ENCODE measurements at places on chromosomes 7 and 10.

DNA sequence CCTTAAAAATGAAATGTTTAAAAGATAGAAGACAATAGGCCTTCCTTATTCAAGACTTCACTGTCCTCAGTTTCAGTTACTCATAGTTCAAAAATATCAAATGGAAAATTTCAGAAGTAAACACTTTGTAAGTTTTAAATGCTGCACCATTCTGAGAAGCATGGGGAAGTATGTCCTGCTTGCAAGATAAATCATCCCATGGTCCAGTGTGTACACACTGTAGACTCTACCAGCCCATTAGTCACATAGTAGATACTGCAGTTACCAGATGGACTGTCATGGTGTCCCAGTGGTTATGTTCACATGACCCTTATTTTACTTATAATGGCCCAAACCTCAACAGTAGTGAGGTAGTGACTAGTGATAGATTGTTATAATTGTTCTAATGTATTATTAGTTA, 69.5 kb downstream of the PTPN12 start:
- DNase-seq = no peak

DNA sequence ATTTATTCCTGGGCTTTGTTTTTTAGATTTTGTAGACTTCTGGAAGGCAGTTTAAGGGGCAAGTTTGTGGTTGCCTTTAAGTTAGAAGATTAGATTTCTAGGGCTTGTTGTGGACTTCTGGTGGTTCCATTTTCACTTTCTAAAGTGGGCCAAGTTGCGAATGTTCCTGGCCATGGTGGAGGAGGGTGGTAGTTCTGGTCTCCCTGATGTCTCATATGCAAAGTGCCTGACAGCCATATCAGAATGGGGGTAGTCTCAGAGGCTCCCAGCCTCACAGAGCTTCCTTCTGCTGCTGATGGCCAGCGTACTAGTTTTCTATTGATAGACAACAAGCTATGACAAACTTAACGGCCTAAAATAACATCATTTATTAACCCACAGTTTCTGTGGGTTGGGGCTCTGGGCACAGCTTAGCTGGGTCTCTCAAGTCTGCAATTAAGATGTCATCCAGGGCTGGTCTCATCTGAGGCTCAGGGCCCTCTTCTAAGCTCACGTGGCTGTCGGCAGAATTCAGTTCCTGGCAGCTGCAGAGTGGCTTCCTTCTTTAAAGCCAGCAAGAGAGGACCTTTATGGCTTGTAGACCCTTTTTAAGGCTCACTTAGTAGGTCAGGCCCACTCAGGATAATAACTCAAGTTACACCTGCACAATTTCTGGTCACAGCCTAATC, 44.8 kb downstream of the BMPER start:
- no peak for DNase-seq

DNA sequence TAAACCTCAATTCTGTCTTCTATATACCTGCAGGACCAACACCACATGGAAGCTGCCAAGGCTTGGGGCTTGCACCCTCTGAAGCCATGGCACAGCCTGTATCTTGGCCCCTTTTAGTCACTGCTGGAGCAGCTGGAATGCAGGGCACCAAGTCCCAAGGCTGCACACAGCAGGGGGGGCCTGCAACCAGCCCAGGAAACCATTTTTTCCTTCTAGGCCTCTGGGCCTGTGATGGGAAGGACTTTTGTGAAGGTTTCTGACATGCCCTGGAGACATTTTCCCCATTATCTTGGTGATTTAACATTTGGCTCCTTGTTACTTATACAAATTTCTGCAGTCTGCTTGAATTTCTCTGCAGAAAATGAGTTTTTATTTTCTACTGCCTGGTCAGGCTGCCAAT, 123.2 kb upstream of the PCGF5 start:
- DNase-seq = no peak

DNA sequence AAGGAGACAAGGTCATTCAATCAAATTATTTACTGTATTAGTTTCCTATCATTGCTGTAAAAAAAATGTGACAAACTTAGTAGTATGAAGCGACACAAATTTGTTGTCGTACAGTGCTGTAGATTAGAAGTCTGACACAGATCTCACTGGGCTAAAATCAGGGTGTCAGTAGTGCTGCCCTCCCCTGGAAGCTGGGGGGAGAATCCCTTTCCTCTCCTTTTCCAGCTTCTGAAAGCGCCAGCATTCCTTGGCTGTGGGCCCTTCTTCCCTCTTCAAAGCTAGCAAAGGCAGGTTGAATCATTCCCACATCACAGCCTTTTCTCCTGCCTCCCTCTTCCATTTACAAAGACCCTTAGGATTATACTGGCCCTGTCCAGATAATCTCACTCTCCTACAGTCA, 28.0 kb downstream of the VPS41 start:
- no peak for DNase-seq

DNA sequence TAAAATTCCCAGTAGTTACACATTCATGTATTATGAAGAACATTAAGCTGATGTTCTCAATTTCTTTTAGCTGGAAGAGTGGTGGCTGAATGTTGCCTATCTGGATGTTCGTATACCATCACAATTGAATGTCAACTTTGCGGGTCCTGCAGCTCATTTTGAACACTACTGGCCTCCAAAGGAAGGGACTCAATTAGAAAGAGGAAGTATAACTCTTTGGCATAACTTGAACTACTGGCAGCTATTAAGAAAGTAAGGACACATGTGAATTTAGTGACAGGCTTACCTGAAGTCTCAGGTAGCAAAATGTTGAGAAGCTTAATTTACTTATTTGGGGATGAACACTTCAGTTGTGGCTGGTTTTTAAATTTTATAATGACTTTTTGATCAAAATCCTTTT, 15.9 kb downstream of the CROT start:
- DNase-seq = no peak

DNA sequence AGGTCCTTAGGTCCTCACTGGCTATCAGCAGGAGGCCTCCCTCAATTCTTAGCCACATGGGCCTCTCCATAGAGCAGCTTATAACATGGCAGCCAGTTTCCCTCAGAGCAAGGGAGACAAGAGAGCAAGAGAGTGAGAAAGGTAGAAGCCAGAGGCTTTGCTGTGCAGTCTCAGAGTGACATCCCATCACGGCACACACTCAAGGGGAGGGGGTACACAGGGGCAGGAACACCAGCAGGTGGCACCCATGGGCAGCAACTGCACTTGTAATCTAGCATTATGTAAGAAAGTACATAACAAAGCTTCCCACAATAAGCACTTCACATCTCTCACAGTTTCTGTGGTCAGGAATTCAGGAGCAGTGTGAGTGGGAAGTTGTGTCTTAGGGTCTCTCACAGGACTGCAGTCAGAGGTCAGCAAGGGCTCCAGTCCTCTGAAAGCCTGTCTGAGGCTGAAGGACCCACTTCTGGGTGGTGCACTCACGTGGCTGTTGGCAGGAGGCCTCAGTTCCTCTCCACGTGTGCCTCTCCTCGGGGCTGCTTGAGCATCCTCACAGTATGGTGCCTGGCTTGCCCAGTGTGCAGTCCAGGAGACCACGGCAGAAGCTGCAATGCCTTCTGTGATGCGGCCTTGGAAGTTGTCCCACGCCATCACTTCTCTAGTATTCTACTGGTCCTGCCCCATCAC, 159.4 kb downstream of the OAT start:
- no peak for DNase-seq

GRCh38 chr7:28200598-28200997, 20.0 kb upstream of the JAZF1 start:
- DNase-seq = no peak

DNA sequence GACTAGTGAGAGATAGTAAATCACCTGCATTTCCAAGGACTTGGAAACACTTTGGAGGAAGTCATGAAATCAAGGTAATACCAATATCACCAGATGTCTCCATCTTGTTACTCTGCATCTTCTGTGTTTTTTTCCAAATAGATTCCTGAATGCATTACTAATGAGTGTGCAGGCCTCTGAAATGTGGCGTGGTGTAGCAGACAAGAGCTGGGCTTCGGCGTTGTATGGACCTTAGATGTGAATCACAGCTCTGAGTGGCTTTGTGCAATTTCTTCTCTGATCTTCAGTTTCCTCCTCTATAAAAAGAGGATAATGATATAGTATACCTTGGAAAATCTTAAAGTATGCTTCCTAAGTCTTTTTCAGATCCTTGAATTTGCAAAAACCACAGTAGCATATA, 9.6 kb upstream of the MYPN start:
- DNase-seq = no peak

DNA sequence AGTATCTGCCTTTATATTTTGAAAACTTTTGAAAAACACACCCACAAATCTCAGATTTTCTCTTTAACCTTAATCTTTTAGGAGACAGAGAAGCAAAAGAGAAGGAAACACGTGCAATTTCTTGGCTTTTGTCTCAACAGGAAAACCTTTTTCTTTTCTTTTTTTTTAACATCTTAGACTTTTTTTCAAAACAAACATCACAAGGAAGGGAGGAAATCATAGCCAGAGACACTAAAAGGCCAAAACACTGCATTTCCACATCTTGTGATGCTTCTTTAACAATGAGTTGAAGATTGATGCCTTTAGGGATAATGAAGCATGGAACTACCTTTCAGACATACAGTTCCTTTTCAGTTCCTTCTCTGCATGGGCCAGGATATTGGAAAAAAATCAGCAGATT, 136.6 kb upstream of the NRBF2 start:
- no peak for DNase-seq

DNA sequence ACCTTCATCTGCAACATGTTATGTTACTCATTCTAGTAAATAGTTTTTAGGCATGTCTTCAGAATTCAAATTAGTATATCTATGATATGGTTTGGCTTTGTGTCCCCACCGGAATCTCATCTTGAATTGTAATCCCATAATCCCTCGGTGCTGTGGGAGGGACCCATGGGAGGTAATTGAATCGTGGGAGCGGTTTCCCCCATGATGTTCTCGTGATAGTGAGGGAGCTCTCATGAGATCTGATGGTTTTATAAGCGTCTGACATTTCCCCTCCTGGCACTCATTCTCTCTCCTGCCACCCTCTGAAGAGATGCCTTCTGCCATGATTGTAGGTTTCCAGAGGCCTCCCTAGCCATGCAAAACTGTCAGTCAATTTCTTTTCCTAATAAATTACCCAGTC, 20.4 kb upstream of the GPR37 start:
- DNase-seq = no peak

DNA sequence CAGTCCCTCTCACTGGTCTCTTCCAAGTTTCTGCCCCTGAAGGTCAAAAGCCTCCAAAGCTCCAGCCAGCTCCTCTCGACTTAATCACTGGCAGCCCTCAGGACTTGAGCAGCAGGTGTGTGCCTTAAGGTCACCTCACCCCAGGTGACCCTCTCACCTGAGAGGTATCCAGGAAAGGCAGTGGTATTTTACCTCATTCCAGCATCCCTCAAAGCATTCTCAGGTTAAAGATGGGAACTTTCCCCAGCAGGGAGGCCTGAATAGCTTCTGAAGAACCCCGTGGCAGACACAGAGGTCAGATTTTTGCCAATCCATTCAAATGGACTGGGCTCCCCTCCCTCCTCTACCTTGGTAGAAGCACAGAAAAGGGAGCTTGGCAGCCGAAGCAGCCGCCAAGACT, 148.2 kb downstream of the GFRA1 start:
- no peak for DNase-seq

DNA sequence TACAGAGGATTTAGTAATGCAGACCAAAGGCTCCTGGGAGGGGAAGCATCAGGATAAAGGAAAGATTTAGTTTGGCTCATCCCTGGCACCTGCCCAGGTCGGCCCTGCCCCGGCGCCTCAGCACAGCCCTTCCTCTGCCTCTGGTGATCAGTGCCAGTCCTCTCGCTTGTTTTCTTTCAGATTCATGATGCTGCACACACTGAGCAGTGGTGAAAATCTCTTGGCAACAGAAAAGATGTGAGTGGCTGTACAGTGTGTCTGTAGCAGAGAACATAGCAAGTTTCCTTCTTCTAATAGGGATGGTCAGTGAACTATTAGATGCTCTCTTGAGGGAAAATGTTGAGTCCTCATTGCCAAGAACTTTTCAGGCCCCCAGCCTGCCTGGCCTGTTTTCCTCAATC, 994.1 kb downstream of the KCNMA1 start:
- DNase-seq = no peak

DNA sequence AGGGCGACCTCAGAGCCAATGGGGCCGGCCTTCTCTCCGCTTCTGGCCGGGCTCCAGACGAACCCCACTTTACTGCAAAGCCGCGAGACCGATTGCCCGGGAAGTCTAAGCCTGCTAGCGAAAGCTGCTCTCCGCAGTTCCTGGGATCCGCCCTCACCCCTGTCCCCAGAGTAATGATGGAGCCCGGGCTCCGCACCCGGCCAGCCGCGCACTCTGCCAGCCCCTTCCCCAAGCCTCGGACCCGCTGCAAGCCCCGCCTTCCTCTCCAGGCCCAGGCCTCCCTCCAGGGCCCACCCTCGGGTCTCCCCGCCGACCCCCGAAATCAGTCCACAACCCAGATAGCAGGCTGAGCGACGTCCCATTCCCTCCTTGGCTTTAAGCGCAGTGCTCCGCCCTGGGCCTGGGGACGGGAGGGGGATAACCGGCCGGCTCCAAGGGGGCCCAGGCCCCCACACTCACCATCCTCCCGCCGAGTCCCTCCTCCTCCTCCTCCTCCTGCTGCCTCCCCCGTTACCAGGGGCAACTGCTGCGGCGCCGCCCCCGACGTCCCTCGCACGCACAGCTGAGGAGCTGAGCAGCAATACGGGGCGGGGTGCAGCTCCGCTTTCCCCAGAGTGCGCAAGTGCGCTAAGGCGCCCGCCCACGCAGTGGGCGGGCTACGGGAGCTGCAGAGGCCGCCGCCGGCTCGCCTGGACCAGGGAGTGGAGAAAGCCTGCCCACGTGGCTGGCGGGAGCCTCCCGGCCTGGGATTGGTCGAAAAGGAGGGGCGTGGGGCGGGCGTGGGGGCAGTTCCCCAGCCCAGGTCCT, at the start of gene ARL3:
Gene ARL3, minus strand, starts transcription at position 584 of the 807 bp plus-strand sequence. Its CDS starts 122 bp downstream, at position 462.
- peak; percentile 93 for DNase-seq

GRCh38 chr10:29105516-29106215, 183.2 kb upstream of the LYZL1 start:
- no peak for DNase-seq

- no peak for DNase-seq
These were observed 69.1 kb downstream of the MEST start for GRCh38 chr7:130560972-130561371.

DNA sequence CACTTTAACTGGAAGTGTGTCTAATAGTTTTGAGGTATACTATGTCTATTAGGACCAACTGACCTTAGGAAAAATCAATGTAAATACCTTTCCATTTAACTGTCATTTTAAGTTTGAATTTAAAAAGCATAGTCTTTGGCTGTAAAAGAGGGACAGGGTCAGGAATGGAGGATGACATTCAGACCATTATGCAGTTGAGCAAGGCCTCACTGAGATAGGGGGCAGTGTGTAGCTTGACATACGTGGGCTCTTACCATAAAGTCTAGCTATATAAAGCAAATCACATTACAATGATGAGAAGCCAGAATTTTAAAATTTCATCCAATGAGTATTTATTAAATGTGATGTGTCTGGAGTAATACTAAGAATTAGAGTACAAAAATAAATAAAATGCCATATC, 17.9 kb downstream of the PALS2 start:
- DNase-seq = no peak
